Ecto neural progenitor cell (in vitro differentiated cells): ENCODE measurements at places on chromosomes 2 and 18.

DNA sequence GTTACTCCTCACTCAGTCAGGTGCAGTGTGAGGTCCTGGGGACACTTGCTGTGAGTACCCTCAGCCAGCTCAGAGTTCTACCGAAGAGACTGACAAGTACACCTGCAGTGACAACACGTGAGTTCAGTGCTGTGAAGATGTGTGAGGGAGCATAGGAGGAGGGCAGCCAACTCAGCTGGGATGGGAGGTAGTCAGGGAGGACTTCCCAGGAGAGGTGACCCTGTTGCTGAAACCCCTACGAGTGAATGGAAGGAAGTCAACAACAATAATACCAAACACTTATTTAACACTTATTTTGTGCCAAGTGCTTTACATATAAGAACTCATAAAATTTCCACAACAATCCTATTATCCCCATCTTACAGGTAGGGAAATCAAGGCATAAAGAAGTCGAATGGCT, 10.2 kb downstream of the TMEM177 start:
- no peak for DNase-seq

DNA sequence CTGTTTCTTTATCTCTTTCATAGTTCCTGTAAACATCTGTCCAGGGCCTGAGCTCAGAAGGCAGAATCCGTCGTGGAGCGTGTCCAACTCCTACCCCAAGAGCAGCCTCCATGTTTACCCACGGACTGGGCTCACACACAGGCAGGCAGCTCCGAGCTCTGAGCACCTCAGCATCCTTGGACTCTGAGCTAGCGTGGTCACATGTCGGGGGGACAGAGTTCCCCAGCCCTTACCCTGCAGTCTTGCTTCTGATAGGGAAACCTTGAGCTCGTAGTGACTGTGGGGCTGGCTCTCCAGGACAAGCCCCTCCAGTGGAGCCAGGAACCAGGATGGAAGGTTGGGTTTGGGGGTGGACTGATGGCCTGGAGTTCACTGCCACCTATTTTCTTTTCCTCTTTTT, 15.1 kb upstream of the ST3GAL5 start:
- no peak for DNase-seq

GRCh38 chr18:79819064-79819967, 21.6 kb downstream of the KCNG2 start:
- DNase-seq, result no peak

DNA sequence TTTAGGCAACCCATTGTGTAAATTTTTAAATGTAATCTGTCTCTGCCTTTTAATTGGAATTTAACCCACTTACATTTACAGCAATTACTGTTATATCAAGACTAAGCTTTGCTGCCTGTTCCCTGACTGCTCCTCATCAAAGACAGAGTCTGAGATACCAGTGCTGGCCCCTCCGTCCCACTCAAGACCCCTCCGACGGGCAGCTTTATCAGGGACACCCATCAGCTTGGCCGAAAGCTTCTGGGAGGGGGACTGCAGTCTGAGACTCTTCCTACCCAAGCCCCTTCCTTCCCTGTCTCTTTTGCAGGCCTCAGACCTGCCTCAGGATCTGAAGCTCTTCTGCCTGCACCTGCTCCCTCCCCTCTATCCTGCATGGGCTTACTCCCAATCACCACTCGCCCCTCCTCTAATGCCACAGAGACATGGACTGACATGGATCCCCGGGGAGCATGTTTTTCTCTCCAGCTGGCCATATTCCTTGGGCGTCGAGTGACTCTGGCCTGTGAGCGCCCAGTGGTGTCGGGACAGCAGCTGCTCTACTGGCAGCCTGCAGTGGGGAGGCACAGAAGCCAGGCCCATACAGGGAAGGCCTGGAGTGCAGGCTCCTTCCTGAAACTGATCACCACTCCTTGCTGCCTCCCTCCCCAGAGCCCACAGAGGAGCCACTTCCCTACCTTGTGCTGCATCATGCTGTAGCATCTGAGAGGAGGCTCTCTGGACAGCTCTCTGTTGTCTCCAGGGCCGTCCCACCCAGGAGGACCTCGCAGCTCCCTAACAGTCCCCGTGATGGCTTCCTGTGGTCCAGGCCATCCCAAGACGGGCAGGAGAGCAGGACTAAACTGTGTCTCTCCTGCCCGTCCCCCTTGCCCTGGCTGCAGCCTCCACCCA, 3.7 kb upstream of the KIF1A start:
- no peak for DNase-seq

DNA sequence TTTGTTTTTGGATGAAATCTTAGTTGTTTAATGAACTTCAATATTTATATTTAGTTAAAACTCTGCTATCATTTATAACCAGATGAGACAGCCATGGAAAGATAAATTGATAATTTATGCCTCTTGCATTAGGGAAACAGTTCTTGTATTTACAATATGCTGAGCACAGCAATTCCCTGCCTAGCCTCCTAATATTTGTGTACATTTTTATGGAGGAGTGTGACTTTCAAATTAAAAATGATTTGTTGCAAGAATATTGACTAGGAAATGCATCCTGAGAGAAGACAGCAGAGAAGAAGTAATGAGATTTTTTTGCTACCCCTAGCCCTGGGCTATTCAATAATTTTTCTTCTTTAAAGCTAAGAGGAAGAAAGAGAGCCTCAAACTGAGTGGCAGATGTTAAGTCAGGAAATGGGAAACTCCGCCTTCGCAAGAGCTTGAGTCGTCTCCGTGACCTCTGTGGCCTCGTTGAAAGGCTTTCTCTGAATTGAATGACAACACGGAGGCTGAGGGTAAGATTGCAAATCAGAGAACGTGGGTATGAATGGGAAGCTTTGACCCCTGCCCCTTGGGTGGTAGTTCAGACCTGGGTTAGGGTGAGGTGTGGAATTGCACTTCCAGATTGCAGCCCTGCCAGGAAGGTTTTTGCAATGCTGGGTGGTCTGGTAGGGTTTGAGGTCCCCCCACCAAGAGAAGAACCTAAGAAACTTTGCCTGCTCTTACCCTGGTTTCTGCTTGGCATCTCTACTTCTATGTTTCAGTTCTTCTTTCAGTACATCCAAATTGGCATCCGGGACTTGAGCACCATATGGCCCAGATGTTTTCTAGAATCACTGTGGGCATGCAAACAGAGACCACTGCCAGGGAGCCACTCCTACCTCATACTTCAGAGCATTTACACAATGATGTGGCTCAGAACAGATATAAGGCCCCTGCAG, 210.3 kb upstream of the RBMS1 start:
- DNase-seq, result peak; percentile 78

DNA sequence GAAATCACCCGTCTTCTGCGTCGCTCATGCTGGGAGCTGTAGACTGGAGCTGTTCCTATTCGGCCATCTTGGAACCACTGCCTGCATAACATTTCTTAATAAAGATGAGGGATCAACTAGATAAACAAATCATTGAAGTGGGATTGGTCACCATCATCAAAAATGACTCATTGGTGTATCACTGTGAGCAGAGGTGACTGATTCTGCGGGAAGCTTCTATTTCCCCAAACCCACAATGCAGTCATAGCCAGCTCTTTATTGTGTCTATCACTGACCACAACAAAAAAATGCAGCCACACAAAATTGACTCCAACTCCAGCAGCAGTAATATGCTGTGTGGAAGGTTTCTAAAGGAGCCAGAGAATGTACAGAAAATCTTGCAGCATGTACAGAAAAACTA, 630.7 kb upstream of the HS6ST1 start:
- no peak for DNase-seq

DNA sequence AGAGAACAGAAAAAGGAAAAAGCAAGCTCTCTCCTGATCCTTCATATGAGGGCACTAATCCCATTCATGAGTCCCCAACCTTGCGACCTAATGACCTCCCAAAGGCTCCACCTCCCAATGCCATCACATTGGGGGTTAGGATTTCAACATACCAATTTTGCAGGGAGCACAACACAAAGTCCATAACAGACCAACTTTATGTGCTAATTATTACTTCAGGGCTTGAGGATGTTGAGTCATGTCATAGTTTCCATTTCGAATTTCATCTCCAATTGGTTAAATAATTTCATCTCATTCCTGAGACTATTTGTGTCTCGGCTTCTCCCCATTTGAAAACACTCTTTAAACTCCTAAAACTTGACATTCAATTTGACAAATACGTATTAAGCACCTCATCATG, 69.9 kb upstream of the KLF7 start:
- DNase-seq, result no peak

GRCh38 chr2:30446602-30447148, 371 bp upstream of the LCLAT1 start:
- no peak for DNase-seq

DNA sequence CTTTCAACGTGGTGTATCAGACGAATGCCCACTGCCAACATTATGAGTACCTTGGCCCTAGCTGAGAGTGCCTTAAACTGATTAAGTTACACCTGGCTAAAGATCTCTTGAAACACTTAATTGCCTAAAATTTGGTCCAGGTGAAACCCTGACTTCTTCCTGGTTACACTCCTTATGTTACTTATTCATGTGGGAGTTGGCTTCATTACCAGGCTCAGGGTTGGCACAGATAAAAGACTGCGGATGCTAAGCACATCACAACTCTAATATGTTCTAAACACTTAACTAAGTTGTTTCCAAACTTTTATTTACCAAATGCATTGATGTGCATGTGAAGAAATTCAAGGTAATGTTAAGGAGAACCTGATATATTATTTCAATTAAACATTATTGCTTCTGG, 298.9 kb downstream of the TCF4 start:
- no peak for DNase-seq

GRCh38 chr2:166011660-166012059, 58.1 kb upstream of the TTC21B start:
- no peak for DNase-seq

- DNase-seq, result peak; percentile 1
These were observed 145.4 kb downstream of the LPIN1 start for GRCh38 chr2:11891671-11892440.

DNA sequence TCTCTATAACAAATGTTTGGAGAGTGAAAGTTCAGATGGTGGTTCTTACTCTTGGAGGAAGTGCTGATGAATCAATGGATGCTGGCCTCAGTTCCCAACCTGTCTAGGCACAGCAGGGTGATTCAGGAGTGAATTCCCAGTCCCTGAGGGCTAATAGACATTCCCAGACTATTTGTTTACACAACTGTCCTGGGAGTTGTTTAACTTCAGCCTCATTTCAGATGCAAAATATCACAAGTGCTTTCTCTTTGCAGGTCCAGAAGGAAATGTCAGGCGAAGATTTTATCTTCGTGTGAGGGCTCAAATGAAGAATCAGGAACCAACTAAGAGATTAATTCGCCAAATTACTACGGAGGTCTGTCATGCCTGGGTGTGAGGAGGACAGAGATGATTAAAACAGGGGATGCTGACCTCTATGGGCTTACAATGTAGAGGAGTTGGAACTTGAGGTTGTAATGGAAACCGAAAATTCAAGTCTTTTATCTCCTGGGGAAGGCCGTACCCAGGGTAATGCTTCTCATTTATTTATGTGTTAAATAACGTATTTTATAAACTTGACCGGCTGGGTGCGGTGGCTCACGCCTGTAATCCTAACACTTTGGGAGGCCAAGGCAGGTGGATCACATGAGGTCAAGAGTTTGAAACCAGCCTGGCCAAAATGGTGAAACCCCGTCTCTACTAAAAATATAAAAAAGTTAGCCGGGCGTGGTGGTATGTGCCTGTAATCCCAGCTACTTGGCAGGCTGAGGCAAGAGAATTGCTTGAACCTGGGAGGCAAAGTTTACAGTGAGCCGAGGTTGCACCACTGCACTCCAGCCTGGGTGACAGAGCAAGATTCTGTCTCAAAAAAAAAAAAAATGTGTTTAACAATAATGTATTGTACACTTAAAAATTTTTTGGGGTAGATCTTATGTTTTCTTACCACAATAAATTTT, 38.7 kb upstream of the SLC1A4 start:
- DNase-seq, result no peak

DNA sequence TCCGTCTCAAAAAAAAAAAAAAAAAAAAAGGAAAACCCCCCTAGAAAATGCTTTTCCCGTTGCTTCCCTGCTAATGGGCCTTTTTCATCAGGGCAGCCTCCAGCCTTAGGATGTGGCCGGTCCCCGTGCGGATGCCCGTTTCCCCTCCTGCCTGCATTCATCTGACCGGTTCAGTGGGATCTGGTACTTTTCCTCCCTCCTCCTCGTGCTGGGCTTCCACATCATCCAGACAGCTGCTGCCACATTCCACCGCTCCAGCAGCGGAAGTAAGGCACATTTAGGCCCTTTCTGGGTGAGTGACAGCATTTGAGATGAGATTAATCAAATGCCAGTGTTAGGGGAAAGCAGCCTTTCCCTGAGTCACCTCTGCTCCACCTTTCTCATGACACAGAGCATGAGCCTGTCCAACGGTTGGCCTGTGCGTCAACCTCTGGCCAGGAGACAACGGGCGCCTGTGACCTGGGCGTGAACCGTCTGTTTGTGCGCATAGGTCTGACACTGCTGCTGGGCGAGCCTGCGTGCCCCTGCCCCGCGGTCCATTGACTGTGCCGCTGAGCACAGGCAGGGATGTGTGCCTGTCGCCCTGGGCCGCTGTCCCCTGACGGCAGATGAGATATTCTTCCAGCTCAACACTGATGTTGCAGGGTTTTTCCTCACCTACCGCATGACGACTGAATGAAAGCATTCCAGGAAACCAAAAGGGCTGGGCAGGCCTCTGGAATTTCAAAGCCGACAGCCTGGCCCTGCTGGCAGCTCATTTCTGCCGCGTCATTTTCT, 174.0 kb downstream of the TGIF1 start:
- DNase-seq, result peak; percentile 84

- no peak for DNase-seq
These were observed 48.6 kb downstream of the DNMT3A start for GRCh38 chr2:25293145-25293544.

DNA sequence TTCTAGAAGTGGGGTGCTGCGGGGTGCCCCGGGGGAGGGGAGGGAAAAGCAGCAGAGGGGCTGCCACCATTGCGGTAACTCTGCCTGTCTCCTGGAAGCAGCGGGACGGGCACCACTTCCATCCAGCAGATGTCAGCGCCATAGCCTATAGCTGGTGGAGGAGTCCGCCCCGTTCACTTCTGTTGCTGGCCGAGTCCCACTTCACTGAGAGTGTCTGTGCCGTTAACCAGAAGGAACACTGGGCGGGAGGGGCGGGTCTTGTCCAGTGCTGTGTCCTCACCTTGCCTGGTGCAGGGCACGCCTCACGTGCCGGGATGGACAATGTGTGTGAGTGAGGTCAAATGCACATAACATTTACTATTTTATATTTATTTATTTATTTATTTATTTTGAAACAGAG, 19.3 kb upstream of the ODC1 start:
- DNase-seq, result no peak

GRCh38 chr2:62197011-62197924, 1.4 kb downstream of the B3GNT2 start:
- peak; percentile 84 for DNase-seq
